ENCODE measurements at places on chromosomes 3 and 15. TPM values are rescaled to one million over a fixed set of nuclear protein-coding genes. Genes with fewer than 3 reads are reported as not detected.

Gene TLR9
- under 0.01 TPM for total RNA-seq

Gene PPM1L
- 0.45 TPM for total RNA-seq

Gene FSIP1
- 0.17 TPM for total RNA-seq

Gene FRMD4B
- 0.67 TPM for total RNA-seq

Gene HESX1
- 1.0 TPM for total RNA-seq

Gene SAMD7
- total RNA-seq = not detected

Gene LSAMP
- total RNA-seq = 2.0 TPM

Gene STRIT1
- total RNA-seq = not detected

Gene TEX264
- total RNA-seq = 63.2 TPM

Gene CCNB2
- 141 TPM for total RNA-seq

Gene TIPIN
- 15.6 TPM for total RNA-seq

Gene PRSS50
- not detected for total RNA-seq

Gene RTP4
- total RNA-seq = not detected

Gene CCDC39
- not detected for total RNA-seq

Gene IVD
- 42.4 TPM for total RNA-seq

Gene SEMA3B
- 14.3 TPM for total RNA-seq
